Stimulated activated CD8-positive, alpha-beta memory T cell treated with anti-CD3 and anti-CD28 coated beads, Interleukin-4, amount 100 ng/mL, for 1 hour (primary cell): ENCODE measurements at places on chromosomes 16 and 17.
A peak's percentile ranks its signal among the peaks of the same experiment; 100 is the strongest.

- DNase-seq = no peak
These were observed 7.0 kb downstream of the PLXDC1 start for GRCh38 chr17:39144416-39144840.

DNA sequence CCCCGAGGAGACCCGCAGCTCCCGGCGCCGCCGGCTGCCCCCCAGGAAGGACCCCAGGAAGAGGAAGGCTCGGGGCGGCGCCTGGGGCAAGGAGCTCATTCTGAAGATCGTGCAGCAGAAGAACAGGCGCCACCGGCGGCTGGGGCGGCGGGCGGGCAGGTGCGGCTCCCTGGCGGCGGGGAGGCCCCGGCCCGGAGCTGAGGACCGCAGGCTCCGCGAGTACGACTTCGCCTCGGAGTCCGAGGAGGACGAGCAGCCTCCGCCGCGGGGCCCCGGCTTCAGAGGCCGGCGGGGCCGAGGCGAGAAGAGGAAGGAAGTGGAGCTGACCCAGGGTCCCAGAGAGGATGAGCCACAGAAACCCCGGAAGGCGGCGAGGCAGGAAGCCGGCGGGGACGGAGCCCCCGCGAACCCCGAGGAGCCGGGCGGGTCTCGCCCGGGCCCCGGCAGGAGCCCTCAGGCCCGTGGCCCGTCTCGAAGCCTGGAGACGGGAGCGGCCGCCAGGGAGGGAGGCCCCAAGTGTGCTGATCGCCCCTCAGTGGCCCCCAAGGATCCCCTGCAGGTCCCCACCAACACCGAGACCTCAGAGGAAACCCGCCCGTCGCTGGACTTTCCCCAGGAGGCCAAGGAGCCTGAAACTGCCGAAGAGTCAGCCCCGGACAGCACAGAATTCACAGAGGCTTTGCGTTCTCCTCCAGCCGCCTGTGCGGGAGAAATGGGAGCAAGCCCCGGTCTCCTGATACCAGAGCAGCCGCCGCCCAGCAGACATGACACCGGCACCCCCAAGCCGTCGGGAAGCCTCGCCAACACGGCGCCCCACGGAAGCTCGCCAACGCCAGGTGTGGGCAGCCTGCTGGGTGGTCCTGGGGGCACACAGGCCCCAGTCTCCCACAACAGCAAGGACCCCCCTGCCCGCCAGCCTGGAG lies 22.3 kb upstream of the ZFPM1 start:
- peak; percentile 17 for DNase-seq

- DNase-seq = no peak
These were observed 14.6 kb downstream of the SLC46A1 start for GRCh38 chr17:28391401-28391800.

GRCh38 chr16:75317101-75317522 lies 65.7 kb upstream of the BCAR1 start:
- DNase-seq = no peak

GRCh38 chr16:29710227-29711219 lies 31.5 kb downstream of the QPRT start:
- DNase-seq = no peak

DNA sequence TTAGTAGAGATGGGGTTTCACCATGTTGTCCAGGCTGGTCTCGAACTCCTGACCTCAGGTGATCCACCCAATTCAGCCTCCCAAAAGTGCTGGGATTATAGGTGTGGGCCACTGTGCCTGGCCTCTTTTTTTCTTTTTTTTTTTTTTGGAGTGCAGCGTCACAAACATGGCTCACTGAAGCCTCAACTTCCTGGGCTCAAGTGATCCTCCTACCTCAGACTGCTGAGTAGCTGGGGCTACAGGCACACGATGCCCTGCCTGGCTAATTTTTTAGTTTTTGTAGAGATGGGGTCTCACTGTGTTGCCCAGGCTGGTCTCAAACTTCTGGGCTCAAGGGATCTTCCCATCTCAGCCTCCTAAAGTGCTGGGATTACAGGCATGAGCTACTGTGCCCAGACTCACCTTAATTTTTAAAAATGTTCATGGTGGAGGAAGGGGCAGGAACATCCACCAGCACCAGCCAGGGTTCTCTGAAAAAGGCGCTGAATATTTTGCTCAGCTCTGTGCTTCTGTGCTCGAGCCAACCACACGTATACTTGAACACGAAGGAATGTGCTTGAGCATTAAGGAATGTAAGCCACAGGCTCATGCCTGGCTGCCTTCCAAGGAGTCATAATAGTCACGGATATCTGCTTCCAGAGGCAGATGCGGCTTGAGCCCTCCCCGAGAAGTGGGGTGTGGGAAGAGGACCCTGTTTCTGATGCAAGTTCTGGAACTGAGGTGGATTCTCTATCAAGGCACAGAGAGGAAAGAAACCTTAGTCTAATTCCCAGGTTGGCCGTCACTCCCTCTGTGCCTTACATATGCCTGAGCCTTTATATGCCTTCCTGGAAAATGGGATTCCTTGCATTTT lies 65.5 kb upstream of the CREBBP start:
- DNase-seq = no peak

DNA sequence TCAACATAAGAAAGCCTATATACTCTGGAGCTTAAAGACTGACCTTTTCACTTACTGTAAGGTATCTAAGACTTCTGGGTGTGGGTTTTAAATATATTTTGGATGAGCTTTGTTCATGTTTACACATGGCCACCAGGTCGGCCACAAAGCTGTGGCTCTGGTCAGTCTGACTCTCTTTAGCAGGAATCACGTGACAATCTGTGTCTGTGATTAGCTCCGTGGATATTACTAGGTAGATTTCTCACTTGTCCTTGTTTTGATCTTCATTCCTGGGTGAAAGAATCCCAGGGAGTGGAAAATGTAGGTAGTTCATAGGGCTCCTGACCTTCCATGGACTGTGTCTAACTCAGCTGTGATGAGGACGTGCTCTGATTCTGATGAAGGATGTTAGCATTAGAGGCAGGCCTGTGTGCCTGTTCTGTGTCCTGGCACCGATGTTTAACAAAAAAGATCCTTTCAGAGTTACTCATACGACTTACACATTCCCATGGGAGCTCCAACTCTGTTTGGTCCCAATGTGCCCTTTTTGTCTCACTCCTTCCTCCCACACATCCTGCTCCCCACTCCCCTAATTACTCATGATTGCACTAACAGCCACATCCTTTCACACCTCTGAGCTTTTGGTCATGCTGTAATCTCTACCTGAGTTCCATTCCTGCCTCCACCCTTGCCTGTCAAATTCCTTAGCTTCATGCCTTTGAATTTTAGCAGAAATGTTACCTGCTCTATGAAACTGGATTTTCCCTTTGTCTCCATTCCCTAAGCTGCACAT lies 425.1 kb downstream of the MAF start:
- no peak for DNase-seq

DNA sequence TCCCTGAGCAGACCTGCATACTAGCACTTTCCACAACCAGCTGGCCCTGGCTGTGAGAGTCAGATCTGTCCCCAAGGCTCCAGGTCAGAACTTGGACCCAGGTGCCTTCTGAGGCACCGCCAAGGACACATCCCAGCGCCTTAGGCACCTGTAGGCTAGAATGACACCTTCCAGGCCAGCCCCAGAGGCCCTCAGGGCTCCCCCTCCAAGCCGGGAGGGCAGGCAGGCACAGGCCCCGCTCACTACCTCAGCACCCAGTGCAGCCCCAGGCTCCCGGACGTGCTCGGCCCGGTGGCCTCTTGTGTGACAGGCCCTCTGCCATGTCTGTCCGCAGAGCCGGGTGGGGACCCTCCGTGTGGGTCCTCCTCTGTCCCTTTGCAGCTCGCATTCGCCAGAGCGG lies 56.3 kb upstream of the CMIP start:
- no peak for DNase-seq

- no peak for DNase-seq
These were observed 3.4 kb downstream of the ZNF688 start for GRCh38 chr16:30567991-30568638.

- DNase-seq = no peak
These were observed 31.8 kb upstream of the ZKSCAN2 start for GRCh38 chr16:25289466-25289865.

- no peak for DNase-seq
These were observed 12.9 kb upstream of the CMIP start for GRCh38 chr16:81431554-81432353.

DNA sequence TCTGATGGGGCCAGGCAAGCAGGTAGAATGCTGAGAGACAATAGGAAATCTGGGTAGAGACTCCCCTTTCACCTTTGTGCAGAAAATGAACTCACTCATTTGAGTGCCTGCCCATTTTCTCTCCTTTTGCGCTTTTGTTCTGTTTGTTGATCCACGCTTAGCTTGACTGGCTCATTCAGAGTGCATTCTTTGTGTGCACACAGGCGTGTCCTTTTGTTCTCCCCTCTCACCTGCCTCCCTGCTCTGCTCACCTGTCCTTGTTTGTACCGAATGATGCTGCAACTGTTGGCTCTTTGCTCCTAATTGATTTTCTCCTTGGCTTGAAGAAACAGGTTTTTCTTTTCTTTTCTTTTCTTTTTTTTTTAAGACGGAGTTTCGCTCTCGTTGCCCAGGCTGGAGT lies 15.8 kb downstream of the PGS1 start:
- DNase-seq = no peak

DNA sequence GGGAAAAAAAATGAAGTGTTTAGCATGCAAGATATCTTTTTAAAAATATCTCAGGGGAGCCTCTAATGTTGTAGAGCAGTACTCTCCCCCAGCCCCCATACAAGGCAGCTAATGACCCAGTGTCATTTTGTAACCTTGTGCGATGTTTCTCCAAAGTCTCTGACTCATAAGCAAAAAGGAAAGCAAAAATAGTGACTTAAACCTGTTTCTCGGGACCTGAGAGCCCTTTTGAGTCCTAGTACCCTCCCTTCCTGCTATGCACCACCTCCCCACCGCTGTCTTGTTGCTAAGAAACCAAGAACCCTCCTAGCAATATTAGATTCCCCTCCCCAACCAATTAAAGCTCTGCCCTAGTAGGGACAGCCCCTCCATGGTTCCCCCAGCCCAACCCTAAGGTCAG lies 2.8 kb downstream of the MYCBPAP start:
- DNase-seq = no peak

DNA sequence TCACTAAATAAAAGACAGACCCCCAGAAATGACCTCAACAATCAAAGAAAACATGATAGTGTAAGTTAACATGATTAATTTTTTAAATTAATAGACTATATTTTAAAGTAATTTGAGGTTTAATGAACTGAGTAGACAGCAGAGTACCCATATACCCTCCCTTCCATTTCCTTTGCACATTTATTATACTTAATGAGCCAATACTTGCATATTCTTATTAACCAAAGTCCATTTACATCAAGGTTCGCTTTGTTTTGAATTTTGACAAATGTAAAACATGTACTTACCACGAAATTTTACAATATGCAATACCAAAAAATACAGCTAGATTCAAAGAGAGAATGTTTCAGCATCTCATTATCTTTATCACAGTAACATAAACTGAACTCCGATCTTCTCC lies 72.7 kb downstream of the KANSL1 start:
- DNase-seq = no peak

DNA sequence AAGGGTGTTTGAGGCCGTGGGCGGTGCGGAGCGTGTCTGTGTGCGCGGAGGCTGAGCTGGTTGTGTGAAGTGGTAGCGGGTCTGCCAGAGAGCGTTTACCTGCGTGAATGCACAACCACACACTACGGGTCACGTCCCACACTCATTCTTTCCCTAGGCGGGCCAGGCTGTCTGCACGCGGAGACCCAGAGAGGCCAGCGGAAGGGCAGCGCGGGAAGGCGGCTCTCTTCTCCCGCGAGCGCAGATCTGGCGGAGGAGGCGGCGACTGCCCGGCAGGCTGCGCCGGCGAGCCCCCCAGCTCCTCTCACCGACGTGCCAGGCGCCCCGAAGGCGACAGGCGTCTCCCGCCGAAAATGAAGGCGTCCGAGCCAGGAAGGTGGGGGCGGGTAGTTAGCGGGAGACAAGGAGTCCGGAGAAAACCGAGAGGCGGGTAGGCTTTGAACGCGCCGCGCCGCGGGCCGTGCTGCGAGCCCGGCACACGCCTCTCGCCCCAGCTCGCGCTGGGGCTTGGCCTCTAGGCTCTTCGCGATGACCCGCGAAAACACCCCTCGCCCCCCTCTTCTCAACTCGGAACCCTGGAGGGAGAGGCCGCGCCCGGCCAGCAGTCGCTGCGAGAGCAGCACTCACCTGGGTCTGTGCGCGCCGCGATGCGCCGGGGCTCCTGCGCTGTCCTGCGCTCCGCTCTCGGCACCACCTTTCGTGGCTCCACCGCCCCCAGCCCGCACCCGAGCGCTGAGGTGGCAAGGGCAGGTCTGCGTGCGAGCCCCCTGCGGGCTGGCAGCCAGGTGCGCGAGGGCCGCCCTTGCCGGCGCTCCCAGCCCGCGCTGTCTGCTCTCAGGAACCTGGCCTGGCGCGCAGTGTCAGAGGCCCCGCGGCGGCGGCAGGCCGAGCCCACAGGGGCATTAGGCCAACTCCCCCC lies 2.0 kb upstream of the FOXF1 start:
- no peak for DNase-seq

DNA sequence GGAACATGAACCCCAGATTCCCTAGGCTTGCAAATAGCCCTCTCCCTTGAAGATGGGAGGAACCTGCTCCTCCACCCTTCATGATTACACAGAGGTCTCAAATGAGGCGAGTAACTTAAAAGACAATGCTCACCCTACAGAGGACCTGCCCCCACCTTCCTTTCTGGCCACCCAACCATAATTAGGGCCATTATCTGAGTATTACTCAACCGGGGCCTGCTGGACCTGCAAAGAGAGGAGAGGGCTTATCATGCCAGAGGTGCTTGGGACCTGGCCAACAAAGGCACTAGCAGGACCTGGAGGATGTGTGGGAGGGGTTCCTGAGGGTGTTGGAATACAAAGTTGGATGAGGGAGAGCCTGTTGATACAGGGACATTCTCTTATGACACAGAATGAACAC lies 42.4 kb downstream of the RNF157 start:
- no peak for DNase-seq

- no peak for DNase-seq
These were observed 5.6 kb upstream of the MTSS2 start for GRCh38 chr16:70691223-70692129.

DNA sequence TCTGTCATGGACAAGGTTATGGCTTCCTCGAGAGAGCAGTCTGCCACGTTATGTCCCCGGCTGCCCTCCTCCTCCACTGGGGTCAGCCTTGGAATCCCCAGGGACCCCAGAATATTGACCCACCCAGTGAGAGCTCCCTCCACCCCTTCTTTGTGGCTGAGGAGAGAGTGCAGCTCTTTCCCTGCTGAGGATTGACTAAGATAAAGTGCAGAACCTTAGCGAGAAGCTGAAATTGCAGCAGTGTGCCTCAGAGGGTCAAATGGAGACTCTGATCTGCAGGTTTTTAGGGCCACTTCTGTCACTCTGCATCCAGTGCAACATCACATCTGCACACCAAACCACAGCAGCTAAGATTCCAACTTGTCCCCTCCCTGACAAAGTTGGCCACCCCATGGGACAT lies 25.6 kb upstream of the PMFBP1 start:
- DNase-seq = no peak
